ENCODE measurements at places on chromosomes 2 and 18.

DNA sequence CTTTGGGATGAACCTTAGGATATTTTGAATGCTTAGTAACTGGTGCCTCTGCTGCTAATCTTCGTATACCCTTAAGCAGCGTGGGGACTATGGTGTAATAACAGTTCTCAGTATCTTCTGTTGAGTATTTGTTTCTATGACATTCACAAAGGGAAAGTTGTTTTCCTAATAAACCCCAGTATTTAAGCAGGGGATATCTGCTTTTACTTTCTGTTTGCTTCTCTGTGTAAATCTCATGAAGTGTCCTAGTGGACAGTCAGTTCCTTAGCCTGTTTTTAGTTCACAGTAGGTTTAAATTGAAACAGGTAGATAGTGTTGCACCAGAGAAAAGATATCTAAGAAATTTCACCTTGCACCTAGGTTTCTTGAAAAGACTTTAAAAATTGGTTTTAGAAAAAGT is 14.9 kb downstream of the KIAA1328 start:
- DNase-seq: no peak

DNA sequence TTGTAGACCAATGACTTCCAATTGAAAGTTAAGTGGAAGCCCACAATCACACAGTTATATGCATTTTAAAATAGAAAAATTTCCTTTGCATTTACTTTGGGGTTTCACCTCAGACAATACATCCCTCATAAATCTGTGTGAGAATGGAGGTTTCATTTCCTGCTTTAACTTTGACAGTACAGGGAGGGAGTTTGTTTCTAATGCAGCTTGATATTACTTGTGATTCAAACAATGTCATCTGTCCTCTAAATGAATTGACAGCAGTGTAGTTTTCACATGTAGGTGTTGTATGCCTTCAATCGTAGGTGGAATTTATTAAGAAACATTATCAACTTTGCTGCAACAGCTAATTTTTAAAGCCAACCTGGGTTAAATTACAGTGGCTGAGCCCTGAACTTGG is 75.2 kb downstream of the TMEFF2 start:
- no peak for DNase-seq

- DNase-seq: no peak
Measured at GRCh38 chr2:148903294-148903693, 28.3 kb downstream of the KIF5C start.

DNA sequence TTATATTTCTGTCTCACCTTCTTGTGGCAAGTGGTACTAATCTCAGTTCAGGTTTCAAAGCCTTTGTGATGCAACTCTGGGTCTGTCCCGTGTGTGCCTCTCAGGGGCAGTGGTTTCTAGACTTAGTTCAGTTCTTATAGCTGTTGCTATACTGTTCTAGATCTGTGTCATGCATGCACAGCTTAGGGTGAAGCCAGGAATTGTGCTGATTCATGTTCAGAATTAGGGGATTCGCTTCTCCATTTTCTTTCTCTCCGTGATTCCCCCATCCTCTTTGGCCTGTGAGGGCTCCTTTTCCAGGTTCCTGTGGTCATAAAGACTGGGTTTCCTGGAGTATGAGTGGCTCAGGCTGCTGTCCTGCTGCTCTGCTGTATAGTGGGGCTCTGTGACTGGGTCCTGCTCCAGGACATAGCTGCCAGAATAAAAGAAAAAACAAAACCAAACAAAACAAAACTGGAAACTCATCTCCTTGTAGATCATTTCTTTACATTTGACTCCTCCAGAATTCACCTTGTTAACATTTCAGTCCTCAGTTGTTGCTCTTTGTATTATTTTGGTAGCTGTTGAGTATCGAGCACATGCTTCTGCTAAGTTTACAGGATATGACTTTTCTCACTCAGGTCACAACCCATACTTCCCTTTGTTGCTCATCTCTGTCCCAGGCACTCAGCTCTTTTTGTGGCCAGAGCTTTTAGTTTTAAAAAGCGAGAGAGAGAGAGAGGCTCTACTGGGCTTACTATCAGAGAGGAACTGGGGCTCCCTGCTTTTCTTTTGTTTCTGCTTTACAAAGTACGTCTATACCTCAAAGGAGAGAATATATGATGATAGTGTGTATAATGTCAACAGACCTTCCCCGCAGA is 34.2 kb downstream of the CERS6 start:
- DNase-seq: no peak

DNA sequence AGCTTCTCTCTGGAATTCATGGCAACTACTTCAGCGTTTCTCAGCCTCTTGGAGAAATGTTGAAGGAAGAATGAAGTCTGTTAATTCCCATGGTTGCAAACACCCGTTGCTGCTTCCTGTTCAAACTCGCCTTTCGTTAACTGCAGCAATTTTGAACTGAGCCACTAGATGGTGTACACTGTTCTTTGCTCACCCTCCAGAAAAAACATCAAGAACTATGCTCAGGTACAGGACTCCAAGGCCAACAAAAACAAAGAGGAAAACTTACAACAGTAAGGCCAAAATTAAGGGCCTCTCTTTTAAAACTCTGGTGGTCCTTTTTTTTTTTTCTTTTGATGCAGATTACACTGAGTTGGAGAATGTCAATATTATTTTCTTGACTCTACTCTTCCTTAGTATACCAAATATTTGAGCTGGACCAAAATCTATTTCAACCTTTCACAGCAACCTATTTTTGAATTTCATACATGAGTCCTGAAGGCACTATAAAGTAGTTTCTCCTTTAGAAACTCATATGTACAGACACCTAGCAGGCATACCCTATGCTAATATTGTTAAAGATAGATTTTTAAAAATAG is 58.2 kb downstream of the KLHL14 start:
- peak; percentile 21 for DNase-seq

GRCh38 chr2:241906826-241907570 is 37.5 kb downstream of the RTP5 start:
- no peak for DNase-seq

DNA sequence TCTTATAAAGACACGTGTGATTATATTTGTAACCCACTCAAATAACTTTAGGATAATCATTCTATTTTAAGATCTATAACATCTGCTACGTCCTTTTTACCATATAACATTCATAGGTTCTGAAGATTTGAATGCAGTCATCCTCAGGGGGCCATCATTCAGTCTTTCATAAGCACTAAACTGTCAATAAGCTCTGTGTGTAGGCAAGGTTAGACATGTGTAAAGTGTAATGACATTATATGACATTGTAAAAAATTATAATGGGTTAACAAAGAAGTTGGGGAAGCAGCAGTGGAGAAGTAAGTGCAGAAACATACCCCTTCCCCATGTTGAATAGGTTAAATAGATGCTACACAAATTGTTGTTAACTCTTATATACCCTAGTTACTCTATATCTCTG is 845.9 kb downstream of the ERBB4 start:
- no peak for DNase-seq

- DNase-seq: no peak
Measured at GRCh38 chr2:38578832-38579231, 23.9 kb downstream of the HNRNPLL start.

GRCh38 chr2:178193496-178193822 is 853 bp upstream of the OSBPL6 start:
- DNase-seq: no peak

DNA sequence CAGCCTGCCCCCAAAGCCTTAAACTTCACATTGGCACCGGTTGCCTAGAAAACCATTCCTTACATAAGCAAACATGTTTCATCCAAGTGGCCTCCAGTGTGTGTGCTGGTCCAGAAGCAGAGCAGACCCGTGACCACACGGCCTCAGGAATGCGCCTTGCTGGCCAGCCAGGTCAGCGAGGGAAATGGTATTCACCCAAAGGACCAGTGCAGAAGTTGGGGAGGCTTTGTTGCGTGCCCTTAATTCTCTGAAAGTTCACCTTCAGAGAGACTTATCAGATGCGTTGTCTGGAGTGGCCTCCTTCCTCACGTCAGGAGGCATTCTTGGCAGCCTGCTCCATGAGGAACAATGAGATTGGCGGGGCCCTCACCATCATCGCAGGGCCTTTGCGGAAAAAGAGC is 25.9 kb downstream of the NRP2 start:
- no peak for DNase-seq

DNA sequence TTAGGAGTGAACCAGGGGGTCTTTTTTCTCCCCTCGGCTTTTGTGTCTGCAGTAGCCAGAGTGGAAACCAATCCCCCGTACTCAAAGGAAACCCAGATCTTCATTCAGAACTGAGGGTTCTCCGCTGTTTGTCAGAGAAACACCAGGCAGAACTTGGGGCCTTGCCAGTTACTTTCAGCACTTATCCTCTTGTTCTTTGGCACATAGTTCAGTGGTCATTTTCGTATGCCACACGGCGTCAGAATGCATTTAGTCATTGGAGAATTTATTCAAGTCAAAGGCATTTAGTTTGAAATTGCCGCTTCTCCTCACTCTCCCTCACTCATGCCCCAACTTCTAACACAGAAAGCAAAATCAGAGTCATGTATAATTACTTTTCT is 102.9 kb downstream of the CABLES1 start:
- DNase-seq: no peak

GRCh38 chr2:233185330-233185729 is 66.1 kb upstream of the ATG16L1 start:
- no peak for DNase-seq

- no peak for DNase-seq
Measured at GRCh38 chr2:202237787-202238233, 587 bp downstream of the SUMO1 start.

GRCh38 chr18:46334868-46335281 is 230.7 kb downstream of the HAUS1 start:
- DNase-seq: no peak

DNA sequence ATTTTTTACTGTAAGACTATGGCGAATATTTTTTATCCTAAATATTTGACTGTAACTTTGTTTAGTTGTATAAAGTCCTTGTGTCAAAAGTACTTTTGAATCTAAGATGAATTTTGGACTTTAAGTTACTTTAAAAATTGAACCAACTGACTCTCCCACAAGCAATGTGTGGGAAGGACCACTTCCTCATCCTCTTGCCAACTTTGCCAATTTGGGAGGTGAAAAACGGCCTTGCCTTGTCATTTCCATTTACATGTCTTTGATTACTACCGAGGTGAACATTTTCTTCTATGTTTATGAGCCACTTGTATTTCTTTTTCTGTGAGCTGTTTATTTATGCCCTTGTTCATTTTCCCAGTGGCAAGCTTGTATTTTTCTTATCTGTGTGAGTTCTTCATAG is 12.8 kb upstream of the MSGN1 start:
- DNase-seq: no peak

DNA sequence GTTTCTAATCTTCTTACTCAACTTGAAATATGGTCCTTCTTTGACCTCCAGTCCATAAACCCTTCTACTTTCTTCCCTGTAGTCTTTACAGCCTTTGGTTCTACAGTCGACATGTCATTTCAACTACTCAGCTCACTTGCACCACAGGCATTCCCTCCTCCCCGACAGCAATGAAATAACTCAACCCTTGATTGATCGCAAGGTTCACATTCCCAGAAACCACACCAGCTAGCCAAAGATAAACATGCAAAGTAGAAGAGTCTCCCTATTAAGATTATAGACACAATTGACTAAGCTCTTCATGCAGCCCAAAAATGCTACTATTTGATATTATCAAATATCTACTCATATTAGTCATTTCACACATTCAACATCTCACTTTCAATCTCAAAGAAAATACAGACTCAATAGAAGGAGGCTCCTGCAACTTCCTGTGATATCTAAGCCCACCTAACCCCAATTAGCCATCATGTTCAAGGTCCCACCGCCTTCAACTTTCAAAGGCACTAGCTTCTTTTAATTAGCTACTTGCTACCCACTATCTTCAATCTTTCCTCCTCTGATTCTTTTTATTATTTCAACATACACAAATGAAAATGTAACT is 50.8 kb downstream of the RTTN start:
- DNase-seq: no peak

- DNase-seq: no peak
Measured at GRCh38 chr2:232888099-232888836, 18.2 kb downstream of the SNORC start.

- DNase-seq: no peak
Measured at GRCh38 chr2:222241128-222241870, 57.5 kb downstream of the PAX3 start.

- no peak for DNase-seq
Measured at GRCh38 chr2:138841459-138841858, 61.3 kb upstream of the NXPH2 start.

- DNase-seq: no peak
Measured at GRCh38 chr2:119760237-119760955, 674 bp downstream of the PTPN4 start.

GRCh38 chr2:144032566-144032965 is 487.4 kb downstream of the ZEB2 start:
- no peak for DNase-seq

GRCh38 chr2:200239216-200239615 is 67.3 kb upstream of the SPATS2L start:
- DNase-seq: no peak

GRCh38 chr2:207051385-207051965 is 112.2 kb downstream of the CPO start:
- DNase-seq: no peak

DNA sequence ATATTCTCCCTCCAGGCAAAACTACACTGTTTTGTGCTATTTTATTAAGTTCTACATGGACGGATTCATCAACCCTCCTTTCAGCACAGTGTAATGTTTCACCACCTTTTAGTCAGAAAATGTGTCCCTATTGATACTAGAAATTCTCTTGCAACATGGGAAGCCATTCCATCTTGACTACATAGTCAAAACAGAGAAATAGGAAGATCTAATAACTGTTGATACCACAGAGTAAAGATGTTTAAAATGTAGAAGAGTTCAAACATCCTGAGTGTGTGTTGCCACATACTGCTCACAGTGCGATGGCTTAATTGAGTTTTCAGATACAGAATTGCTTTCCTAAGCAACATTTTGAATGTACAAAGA is 492.2 kb upstream of the RAB12 start:
- no peak for DNase-seq

DNA sequence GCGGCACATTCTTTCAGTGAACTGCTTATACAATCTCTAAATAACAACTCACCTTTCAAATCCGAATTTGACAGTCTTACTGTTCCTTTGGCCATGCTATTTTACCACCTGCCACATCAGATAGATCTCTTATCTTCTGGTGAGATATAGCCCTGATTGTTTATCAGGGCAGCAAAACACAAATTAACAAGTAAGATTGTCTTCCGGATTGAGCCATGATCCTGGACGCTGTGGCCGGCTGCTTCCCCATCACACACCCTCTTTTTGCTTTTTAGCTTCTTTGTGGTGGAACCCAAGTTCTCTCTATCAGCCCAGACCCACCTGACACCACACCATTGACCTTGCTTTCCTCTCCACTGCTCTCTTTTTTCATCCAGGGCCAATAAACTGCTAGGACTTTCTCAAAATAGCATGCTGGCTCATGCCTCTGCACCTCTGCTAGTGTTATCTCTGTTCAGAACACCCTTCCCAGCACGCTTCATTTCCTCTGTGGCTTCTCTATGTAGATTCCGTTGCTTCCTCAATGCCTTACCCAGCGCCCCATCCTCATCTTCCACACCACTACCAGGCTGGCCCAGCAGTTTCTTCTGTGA is 111.8 kb upstream of the CNTNAP5 start:
- DNase-seq: no peak

Data from D721Med (cell line).